ENCODE measurements at places on chromosomes 16 and 17.

DNA sequence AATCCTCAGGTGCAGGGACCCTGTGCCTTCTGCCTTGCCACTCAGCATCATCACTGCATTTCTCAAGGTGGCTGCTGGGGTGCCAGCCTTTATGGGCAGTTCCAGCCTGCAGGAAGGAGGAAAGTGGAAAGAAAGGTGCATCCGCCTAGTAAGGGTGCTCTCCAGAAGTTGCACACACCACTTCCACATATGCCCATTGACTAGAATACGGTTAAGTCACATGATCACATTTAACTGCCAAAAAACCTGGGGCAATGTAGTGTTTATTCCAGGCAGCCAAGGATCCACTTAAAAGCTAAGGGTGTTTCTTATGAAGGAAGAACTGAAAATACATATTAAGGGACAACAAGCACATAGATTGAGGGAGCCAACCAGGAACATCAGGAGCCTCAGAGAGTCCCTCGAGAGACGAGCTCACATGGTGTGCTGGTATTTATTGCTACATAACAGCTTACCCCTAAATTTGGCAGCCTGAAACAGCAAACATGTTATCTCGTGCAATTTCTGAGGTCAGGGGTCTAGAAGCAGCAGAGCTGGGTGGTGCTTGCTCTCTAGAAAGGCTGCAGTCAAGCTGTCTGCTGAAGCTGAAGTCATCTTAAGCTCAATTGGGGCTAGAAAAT is 52.0 kb upstream of the MMP2 start:
- DNase-seq, result no peak

GRCh38 chr16:16778332-16778731 is 399.4 kb downstream of the NPIPA7 start:
- no peak for DNase-seq

- DNase-seq, result no peak
Measured at GRCh38 chr16:88617268-88618031, 20.9 kb upstream of the IL17C start.

DNA sequence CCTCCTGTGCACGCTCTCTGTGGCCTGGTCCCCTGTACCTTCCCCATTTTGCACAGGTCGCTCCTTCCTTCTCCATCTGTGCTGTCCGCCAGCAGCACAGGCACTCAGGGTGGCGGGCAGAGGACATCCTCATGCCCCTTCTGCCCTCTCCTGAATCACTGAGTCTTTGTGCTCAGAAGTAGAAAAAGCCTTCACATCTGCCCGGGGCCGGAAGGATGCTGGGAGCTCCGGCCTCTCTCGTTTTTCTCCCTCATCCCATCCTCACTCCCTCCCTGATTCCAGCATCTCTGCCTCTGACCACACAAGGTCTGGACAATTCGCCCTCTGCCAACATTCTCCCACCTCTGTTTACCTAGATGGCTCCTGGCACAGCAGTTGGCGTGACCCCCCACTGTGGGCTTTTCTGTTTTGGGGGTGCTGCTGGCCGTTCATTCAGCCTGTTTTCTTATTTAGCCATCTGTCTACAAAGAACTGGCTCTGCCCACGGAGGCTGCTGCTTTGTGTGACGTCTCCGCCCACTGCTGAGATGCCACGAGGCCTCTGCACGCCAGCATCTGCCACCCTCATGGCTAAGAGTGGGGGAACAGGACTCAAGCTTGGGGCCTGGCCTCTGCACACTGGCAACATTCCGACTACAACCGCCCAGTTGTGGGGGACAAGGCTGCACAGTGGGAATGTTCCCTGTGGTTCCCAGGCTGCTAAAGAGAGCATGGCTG is 36.7 kb downstream of the SEC14L5 start:
- no peak for DNase-seq

GRCh38 chr17:142102-142661 is 4.8 kb downstream of the SCGB1C2 start:
- DNase-seq, result no peak

DNA sequence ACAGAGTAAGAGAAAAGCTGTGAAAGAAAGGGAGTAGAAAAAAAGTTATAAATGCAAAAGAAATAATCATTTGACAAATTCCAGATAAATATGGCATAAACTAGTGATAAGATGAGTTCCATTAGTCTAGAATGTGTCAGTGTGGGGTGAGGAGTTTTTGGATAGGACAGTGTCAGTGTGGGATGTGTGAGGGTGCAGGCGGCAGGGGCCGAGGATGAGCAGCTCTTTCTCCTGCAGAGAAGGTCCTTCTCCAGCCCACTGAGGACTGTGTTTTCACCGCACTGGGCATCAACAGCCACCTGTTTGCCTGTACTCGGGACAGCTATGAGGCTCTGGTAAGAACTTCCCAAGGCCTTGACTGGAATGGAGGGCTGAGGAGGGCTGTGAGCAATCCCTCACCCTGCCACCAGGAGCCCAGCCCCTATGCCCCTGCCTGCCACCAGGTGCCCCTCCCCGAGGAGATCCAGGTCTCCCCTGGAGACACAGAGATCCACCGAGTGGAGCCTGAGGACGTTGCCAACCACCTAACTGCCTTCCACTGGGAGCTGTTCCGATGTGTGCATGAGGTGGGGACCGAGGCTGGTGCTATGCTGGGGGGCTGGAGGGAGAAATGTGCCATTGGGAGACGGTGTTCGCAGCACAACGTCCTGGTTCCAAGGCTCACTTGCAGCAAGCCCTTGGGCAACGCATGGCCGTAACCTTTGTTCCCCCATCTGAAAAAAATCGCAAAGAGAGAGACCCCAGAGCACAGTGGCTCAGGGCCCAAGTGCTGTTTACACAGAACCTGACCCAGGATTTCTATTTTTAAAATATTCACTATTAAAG is 13.1 kb downstream of the RAPGEFL1 start:
- DNase-seq, result peak; percentile 46

DNA sequence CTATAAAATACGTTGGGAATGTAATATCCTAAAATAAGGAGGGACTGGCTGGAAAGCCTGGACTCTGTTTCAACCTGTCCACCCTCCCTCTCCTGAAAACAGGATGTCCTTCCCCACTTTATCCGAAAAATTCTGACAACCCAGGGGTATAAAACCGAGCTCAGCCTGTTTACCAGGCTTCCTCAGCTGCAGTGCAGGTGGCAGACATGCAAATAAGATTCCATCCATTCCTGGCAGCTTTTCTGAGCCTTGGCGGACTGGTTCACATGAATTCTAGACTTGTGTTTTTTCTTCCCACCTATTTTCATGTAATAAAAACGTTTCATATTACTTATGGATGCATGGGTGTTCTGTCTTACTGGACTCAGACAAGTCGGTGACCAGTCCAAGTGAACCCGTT is 479.3 kb downstream of the KCNJ18 start:
- no peak for DNase-seq

- DNase-seq, result no peak
Measured at GRCh38 chr16:88838566-88838965, 18.2 kb downstream of the GALNS start.

DNA sequence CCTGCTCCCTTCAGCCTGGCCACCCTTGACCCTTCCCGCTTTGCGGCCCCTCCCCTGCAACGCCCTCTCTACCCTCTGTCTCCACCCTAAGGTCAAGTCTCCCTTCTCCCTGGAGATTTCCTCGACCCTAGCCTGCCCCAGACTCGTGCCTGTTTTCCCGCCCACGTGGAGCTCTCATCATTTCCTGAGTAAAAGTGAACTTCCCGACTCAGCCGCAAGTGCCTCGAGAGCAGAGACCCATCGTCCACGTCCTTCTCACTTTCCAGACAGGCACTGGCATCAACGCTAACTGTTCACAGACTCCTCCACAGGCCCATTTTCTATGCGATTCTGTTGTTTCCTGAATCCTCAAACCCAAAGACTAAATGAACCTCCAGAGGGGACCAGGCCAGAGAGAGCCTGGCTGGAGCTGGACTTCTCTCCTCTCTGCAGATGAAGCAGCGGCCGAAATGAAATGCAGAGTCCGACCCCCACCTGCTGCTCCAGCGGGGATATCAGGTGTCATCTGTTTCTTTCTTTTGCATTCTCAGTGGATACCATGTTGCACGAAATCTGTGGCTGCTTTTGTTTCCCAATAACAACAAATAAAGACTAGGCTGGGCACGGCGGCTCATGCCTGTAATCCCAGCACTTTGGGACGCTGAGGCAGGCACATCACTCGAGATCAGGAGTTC is 52.5 kb downstream of the RTN4RL1 start:
- no peak for DNase-seq

DNA sequence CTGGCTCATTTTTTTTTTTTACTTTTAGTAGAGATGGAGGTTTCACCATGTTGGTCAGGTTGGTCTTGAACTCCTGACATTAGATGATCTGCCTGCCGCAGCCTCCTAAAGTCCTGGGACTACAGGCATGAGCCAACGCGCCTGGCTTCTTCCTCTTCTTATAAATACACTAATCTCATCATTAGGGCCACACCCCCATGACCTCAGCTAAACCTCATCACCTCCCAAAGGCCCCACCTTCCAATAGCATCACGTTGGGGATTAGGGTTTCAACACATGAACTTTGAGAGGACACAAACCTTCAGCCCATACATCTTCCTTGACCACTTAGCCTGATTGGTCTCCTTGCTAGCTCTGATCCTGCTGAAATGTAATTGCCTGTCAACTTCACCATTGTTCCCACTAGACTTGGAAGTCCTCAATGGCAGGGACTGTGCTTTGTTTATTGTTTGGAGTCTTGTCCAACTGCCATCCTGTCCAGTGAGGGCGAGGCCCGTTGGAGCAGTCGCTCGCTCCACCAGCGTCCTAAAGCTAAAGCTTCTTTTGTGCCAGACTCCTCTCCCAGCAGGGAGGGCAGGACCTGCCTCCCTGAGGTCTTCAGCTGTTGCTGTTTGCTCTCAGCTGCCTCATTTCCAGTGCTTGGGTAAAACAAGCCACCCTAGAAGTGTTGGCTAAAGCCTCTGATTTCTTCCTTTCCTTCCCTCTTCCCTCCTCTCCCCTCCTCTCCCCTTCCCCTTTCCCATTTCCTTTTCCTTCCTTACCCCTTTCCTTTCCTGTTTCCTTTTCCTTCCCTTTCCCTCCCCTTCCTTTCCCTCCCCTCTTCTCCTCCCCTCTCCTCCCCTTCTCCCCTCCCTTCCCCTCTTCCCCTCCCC is 85.3 kb downstream of the HAPSTR1 start:
- DNase-seq, result no peak

DNA sequence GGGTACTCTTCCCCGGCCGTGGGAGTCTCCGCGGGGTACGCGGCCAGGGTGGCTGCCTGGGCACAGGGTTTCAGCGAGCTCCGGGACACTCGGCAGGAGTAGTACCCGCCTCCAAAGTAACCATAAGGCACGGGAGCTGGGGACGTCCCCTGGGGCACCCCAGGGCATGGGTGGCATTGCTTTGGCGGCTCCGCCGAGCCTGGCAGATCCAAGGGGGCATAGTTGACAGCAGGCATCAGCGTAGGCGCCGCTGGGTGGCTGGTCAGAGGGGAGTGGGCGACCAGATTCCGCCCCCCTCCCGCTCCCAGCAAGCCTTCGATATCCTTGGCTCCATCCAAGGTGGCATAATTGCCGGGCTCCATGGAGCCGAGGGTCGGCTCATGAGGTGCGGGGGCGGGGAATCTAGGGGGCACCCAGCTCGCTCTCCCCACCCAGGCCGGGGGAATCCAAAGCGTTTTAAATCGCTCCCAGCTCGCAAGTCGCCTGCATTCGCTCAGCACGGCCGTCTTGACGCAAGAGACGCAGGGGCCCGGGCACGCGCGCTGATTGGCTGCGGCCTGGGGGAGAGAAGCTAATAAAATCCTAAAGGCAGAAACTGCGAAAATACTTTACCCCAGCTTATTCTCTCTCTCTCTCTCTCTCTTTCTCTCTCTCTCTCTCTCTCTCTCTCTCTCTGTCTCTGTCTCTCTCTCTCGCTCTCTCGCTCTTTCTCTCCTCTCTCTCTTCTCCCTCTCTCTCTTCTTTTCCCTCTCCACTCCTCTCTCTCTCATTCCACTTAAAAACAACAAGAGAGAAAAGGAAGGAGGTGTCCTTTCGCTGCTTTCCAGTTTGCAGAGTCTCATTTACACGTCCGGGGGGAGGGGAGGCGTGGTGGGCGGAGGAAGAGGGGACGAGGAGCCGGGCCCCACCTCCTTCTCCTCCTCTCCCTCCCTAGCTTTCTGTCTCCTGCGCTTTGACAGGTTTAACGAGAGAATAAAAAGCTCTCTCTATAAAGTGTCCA is at the start of gene HOXB13:
Gene HOXB13 (minus strand): TSS at position 519 of the 1,000 bp plus-strand sequence. CDS start 157 bp downstream, at position 362.
- DNase-seq, result no peak

DNA sequence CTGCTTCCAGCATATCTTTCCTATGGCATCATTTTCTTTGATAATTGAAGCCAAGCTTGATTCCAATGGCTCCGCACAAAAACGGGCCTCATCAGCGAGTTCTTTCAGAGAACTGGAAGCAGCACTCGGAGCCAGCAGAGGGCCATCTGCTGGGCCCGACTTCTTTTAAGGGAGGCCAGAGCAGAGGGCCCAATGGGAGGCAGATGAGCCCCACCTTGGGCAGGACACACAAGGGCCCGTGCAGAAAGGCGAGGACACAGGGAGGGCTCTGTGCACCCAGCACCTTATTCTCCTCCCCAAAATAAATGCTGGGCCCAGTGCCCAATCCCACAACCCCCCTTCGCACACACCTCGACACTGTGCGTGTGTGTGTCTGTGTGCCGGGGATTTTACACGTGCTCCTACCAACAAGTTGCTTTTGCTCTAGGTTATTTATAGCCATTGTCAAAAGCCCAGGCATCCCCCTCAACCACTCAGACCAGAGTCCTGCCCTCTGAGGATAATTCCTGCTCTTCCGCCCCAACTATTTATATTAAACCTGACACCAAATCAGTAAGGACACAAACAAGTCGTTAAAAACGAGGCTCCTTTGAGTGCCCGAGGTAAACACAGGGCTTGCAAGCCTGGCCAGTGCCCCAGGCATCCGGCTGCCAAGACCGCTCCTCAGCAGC is 6.8 kb downstream of the AXIN2 start:
- DNase-seq, result no peak

- peak; percentile 75 for DNase-seq
Measured at GRCh38 chr17:62968445-62968923, 2.4 kb downstream of the TANC2 start.
